ENCODE measurements at places on chromosomes 7 and 10.

GRCh38 chr10:103280506-103280905, 3.6 kb downstream of the INA start:
- no peaks in the 10 kb centered on the region for H3K36me3 ChIP-seq
- DNase-seq: no peak
- H3K27ac ChIP-seq: no peak overlapping the region
- peaks cover 22% of the 10 kb centered on the region for H3K27me3 ChIP-seq
- H3K4me1 ChIP-seq: peaks cover 5% of the 10 kb centered on the region

DNA sequence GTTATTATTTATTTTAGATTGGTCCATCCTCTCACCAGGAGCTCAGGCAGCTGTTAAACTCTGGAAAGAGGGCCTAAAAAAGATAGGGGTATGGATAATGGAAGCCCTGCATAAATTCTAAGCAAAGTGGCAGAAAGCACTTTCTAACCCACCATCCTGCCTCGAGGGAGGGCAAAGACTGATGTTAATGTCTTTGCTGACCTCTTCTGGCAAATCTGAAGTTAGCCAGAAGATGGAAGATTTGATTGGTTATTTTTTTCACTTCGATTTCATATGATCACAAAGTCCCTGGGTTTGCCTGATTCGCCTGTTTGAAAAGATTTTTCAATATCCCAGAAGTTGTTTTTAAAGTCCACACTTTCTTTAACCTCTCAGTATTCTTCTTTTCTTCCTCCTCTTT, 24.8 kb downstream of the OR9A2 start:
- DNase-seq: peak; percentile 11
- no peak overlapping the region for H3K4me3 ChIP-seq
- H3K27ac ChIP-seq: no peak overlapping the region
- no peaks in the 10 kb centered on the region for H3K4me1 ChIP-seq
- H3K27me3 ChIP-seq: no peaks in the 10 kb centered on the region

GRCh38 chr10:112721080-112721698, 228.9 kb upstream of the TCF7L2 start:
- no peak overlapping the region for H3K27ac ChIP-seq
- H3K27me3 ChIP-seq: no peaks in the 10 kb centered on the region
- H3K4me3 ChIP-seq: no peak overlapping the region
- peaks cover 3% of the 10 kb centered on the region for H3K4me1 ChIP-seq

DNA sequence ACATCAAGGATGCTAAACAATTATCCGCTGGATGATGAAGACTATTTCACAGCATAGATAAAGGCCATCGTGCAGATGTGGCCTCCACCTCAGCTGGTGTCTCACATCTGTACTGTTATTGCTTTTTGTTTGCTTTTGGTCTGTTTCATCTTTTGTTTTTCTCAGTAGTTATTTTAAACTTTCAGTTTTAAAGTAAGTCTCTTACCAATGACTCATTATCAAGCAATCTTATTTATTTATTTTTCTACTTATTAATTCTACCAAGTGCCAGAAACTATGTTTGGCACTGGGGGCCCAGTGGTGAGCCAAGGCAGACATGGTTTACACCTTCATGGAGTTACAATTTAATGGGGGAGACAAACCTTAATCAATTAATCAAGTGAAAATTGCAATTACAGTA, 250.9 kb upstream of the TMEM72 start:
- H3K27ac ChIP-seq: no peak overlapping the region
- no peaks in the 10 kb centered on the region for H3K4me1 ChIP-seq
- DNase-seq: no peak
- H3K4me3 ChIP-seq: no peak overlapping the region

GRCh38 chr10:98486421-98486820, 39.7 kb upstream of the HPS1 start:
- no peaks in the 10 kb centered on the region for H3K27me3 ChIP-seq
- no peaks in the 10 kb centered on the region for H3K36me3 ChIP-seq
- no peak for DNase-seq
- no peak overlapping the region for H3K27ac ChIP-seq

DNA sequence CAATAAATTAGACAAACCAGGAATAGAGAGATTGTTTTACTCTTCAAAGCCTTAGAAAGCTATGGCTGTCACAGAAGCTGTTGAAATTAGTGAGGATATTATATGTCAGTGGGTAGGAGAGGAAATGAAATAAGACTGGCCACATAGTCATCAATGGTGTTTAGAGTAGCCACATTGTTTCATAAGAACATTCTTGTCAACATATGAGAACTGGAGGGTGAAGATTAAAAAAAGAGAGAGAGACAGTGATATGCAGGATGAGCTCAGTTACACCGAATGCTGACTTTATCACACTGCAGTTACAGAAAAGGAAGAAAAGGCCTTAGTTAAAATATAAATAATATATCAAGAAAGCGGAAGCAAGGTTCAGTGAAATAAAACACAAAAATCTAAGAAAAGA, 412.0 kb downstream of the CNTNAP2 start:
- DNase-seq: no peak
- H3K4me1 ChIP-seq: no peaks in the 10 kb centered on the region
- no peaks in the 10 kb centered on the region for H3K36me3 ChIP-seq
- H3K27ac ChIP-seq: no peak overlapping the region
- H3K27me3 ChIP-seq: no peaks in the 10 kb centered on the region

- H3K27ac ChIP-seq: no peak overlapping the region
- H3K27me3 ChIP-seq: no peaks in the 10 kb centered on the region
- no peaks in the 10 kb centered on the region for H3K36me3 ChIP-seq
Measured at GRCh38 chr10:117788911-117789310, 246.4 kb downstream of the EMX2 start.

DNA sequence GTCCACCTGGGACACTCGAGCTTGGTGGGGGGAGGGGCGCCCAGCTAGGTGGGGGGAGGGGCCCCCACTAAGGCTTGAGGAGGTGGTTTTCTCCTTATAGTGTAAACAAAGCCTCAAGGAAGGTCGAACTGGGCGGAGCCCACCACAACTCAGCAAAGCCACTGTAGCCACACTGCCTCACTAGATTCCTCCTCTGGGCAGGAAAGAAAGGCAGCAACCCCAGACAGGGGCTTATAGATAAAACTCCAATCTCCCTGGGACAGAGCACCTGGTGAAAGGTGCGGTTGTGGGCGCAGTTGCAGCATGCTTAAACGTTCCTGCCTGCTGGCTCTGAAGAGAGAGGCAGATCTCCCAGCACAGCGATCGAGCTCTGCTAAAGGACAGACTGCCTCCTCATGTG, 133.1 kb downstream of the SNX13 start:
- H3K27ac ChIP-seq: no peak overlapping the region
- no peaks in the 10 kb centered on the region for H3K36me3 ChIP-seq
- no peak overlapping the region for H3K4me3 ChIP-seq
- DNase-seq: no peak

DNA sequence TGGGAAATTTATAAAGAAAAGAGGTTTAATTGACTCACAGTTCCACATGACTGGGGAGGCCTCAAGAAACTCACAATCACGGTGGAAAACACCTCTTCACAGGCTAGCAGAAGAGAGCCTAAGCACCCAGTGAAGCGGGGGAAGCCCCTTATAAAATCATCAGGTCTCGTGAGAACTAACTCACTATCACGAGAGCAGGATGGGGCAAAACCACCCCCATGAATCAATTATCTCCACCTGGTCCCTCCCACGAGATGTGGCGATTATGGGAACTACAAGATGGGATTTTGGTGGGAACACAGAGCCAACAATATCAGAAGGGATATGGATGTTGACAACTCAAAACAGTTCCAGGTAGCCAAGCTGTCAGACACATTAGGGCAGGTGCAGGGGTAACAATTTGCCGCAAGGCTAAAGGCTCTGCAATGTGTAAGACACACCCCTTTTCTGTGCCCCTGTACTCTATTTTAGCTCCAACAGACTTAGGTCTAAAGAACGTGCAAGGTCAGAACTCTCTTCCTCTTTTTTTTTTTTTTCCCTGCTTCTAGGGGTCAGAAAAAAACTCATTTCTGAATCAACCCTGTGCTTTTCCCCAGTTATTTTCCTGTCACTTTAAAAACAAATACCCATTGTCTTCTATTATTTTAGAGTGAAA, 30.7 kb upstream of the RBM20 start:
- DNase-seq: no peak
- H3K27ac ChIP-seq: no peak overlapping the region
- H3K36me3 ChIP-seq: no peaks in the 10 kb centered on the region
- H3K4me1 ChIP-seq: peaks cover 2% of the 10 kb centered on the region

DNA sequence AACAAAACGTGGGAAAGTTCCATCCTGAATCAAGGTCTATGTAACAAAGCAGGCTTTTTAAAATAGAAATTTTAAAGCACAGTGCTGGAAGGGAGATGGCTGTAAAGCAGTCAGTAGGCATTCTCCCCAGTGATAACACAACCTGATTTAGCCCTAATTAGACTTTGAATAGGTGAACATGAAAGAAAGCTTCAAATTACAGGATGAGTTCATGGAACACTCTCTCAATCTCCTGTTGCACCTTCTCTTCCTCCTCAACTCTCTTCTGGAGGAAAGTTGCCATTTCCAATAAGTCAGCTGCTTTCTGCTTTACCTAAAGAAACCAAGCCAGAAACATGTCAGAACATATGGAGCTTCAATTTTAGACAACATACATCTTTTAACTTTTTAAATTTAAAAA, 20.1 kb downstream of the SFR1 start:
- H3K27ac ChIP-seq: no peak overlapping the region
- no peaks in the 10 kb centered on the region for H3K4me1 ChIP-seq
- H3K4me3 ChIP-seq: no peak overlapping the region
- DNase-seq: no peak

DNA sequence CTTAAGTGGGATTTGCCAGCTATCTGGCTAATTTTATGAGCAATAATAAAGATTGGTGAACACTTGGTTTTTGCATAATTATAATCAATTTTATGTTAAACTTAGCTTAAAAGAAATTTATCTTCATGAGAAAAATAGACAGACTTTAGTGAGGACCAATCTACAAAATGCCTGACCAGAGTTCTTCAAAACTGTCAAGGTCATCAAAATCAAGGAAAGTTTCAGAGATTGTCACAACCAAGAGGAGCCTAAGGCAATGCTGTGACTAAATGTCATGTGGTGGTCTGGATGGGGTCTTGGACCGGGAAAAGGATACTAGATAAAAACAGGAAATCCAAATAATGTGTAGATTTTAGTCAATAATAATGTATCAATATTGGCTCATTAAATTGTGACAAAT, 17.7 kb upstream of the FAM170B start:
- H3K36me3 ChIP-seq: no peaks in the 10 kb centered on the region
- no peaks in the 10 kb centered on the region for H3K27me3 ChIP-seq
- no peak overlapping the region for H3K27ac ChIP-seq
- no peak overlapping the region for H3K4me3 ChIP-seq
- H3K4me1 ChIP-seq: no peaks in the 10 kb centered on the region

- H3K36me3 ChIP-seq: no peaks in the 10 kb centered on the region
- no peaks in the 10 kb centered on the region for H3K4me1 ChIP-seq
- no peak for DNase-seq
Measured at GRCh38 chr10:124763267-124763666, 19.1 kb upstream of the FAM53B start.

DNA sequence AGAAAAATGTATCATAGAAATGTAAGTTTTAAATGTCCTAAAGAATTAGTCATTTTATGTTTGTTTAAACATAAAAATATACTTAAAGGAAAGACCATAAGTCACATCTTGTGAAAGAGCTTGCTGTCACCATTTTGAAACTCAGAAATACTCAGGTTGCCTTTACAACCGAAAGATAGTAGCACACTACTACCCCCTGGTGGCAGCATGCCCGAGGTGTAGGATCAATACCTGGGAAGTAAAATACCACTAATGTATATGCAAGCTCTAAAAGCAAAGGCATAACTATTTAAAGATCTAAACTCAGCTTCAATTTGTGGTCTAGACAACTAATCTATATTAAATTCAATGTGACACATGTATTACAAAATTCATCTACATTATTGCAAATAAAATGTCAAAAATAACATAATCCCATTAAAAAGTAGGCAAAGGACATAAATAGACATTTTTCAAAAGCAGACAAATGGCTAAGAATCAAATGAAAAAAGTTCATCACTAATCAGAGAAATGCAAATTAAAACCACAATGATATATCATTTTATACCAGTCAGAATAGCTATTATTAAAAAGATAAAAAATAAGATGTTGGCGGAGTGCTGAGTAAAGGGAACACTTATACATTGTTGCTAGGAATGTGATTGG, 47.7 kb upstream of the FGL2 start:
- no peak overlapping the region for H3K4me3 ChIP-seq
- no peak overlapping the region for H3K27ac ChIP-seq
- H3K36me3 ChIP-seq: no peaks in the 10 kb centered on the region
- DNase-seq: peak; percentile 68

- no peaks in the 10 kb centered on the region for H3K27me3 ChIP-seq
- H3K36me3 ChIP-seq: no peaks in the 10 kb centered on the region
- no peak overlapping the region for H3K4me3 ChIP-seq
- no peaks in the 10 kb centered on the region for H3K4me1 ChIP-seq
- H3K27ac ChIP-seq: no peak overlapping the region
Measured at GRCh38 chr7:33744293-33745075, 160.9 kb upstream of the BMPER start.

DNA sequence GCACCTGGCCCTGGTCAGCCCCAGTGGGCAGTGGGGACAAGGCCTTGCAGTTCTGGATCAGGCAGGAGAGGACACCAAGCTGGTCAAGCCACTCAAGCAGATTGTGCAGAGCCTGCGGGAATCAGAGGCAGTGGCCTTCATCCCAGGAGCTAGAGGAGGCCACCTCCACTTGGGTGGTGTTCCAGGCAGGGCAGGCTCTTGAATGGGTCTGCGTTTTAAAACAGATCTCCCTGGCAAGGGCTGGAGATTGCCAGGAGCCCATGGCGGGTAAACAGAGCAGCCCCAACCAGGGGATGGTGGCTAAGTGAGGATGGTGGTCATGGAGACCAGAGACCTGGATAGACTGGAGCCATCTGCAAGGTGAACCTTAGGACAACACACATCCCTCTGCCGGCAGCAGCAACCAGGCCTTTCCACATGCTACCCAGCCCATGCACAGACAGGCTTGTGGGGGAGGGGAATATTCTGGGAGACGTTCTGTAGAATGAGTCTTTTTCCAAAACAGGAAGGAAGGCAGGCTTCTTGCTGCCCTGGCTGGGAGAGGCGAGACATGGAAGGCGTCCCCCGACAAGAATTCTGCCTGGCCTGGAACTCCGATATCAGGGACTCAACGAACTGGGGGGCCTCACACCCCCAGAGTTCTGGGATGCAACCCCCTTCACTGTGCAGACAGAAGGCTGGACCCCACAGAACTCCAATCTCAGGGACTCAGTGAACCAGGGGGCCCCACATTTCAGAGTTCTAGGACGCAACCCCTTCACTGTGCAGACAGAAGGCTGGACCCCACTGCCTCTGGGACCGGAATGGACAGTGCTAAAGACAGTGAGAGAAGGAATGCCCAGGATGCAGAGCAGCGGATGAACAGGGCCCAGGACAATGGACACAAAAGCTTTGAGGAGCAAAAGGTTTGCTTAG, 264.8 kb downstream of the PTPRN2 start:
- no peak for DNase-seq
- no peaks in the 10 kb centered on the region for H3K4me1 ChIP-seq
- no peak overlapping the region for H3K27ac ChIP-seq
- H3K36me3 ChIP-seq: no peaks in the 10 kb centered on the region
- H3K27me3 ChIP-seq: no peaks in the 10 kb centered on the region
- H3K4me3 ChIP-seq: no peak overlapping the region

DNA sequence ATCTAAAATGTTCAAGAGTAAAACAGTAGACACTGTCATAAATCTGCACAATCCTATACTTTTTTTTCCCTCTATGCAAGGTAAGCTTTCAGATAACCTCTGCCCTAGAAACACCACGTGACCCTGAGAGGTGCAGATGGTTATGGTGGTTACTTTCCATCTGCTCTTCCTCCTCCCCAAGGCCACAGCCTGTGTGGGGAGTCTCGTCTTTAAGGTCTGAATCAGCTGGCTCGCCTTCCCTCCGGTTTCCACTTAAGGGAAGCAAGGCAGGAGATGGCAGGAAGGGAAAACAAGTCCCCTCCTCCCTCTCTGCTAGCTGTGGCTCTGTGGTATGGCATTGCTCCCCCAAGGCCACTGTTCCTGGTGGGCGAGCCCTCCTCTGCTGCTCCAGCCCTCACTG, 181.8 kb downstream of the GLI3 start:
- no peak for DNase-seq
- H3K4me1 ChIP-seq: no peaks in the 10 kb centered on the region
- no peak overlapping the region for H3K4me3 ChIP-seq
- H3K27me3 ChIP-seq: no peaks in the 10 kb centered on the region

Measured in iPS DF 6.9 (cell line).